Tibial nerve (tissue), 4 donors: ENCODE measurements at places on chromosomes 3 and 15.
A peak's percentile ranks its signal among the peaks of the same experiment; 100 is the strongest.

DNA sequence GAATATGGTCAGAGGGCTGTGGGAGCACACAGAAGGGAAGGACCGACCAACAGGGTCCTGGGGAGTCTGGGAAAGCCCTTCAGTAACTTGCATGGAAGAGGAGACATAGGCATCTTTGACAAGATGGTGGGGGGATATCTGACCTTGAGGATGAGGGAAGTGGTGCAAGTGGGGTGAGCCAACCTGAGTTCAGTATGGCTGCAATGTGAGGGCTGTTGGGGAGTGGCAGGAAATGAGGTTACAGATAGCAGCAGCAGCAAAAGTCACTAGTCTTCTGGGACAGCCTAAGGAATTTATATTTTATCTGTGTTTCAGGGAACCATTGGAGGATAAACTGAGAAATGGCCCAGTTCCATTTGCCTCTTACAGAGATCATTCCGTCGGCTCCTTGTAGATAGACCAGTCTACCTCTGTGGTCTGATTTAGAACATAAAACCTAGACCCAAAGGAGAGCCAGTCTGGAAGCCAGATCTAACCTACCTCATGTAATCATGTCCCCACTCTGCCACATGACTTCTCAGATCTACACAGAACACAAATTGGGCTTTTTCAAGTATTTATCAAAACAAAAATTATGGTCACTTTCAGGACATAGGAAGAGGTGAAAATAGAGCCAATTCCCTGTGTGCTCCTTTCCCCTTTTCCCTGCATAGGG, 75.6 kb downstream of the ST6GAL1 start:
- DNase-seq, result no peak

DNA sequence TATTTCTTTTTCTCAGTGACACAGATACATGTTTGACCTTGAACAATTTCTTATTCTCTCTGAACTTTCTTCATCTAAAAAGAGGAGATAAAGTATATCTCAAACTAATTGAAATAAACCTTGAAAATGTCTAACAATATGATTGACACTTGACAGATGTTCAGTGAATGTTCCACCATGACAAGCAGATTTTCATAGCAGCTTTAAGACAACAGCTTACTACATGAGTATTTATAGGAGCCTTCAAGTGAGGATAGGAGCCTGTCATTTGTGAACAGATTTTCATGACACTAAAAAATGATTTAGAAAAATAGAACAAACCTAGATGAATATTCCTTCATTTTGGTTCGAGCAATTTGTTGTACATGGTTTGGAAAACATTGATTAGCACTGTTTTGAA, 13.3 kb downstream of the SYN2 start:
- no peak for DNase-seq

DNA sequence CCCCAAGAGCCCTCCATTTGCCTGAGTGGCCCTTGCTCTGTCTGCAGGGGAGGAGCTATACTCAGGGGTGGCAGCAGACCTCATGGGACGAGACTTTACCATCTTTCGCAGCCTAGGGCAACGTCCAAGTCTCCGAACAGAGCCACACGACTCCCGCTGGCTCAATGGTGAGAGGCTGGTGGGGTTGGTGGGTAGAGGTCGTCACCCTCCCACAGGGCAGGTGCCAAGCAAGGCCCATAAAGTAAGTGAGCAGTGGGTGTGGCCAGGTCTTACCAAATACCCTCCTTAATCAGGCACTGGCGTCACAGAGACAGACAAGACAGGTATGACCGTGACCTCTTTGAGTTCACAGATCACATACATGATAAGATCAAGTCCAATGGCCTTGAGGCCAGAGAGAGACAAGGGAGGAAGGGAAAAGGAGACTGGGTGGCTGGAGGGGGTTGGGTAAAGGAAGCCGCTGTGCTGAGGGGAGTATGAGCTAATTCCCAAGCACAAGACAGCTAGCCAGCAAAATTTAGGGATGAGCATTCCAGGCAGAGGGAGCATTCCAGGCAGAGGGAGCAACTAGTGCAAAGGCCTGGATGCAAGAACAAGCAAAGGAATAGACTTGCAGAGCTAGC, 2.5 kb downstream of the SEMA3B start:
- no peak for DNase-seq

DNA sequence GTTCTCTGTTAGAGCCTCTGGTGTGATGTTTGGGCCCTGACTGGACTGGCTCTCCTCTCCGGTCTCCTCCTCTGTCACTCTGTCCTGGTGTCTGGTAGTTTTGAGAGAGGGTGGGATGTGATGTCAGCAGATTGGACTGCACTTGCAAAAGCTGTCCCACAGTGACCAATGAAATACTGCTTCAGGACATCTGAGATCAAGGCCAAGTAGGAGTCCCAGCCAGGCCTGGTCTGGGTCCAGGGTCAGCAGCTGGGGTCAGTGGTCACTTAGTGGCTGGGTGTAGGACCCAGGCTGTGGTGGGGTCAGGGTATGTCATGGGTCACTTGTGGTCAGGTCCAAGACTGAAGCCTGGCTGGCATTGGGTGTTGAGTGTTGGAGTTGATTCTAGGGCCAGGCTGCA, 20.9 kb downstream of the ALDH1L1 start:
- no peak for DNase-seq

DNA sequence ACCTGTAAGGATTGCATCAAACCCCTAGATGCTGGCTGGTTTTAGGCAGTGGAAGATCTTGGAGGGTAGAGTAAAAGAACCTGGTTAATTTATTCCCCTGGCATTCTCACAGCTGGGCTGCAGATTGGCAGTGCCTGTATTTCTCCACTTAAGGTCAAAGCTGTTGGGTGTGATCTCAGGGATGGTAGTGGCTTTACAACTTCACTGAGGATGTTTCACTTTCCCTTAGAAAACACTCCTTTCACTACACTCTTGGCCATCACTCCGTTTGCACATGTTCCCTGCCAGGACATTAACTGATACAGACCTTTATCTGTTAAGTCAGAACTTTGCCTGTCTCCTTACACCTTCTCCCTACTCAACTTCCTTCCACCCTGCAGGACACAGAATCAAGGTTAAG, 779.1 kb upstream of the SEMA6D start:
- no peak for DNase-seq

- DNase-seq, result no peak
These were observed 34.6 kb downstream of the FAM174B start for GRCh38 chr15:92620991-92621390.

GRCh38 chr3:130700541-130700940, 46.1 kb downstream of the PIK3R4 start:
- peak; percentile 6 for DNase-seq

DNA sequence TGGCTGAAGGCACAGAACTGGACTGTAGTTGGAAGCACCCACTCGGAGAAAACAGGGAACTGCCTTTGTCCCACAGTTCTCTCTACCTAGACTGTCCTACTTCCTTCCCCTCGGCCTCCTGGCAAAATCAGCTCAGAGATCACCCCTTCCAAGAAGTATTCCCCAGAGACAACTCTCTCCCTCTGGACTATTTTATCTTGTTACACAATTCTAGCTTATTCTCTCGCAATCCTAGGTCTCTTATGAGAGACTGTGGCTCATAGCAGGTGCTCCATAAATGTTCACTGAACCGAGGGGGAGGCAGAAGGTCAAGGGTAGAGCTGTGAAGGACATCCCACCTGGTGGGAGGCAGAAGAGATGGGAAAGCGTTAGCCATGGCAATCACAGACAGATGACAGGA, 10.6 kb downstream of the HEG1 start:
- no peak for DNase-seq

- no peak for DNase-seq
These were observed 26.4 kb upstream of the MYZAP start for GRCh38 chr15:57565311-57565710.

- no peak for DNase-seq
These were observed 55.4 kb downstream of the NUP210 start for GRCh38 chr3:13364602-13365271.

DNA sequence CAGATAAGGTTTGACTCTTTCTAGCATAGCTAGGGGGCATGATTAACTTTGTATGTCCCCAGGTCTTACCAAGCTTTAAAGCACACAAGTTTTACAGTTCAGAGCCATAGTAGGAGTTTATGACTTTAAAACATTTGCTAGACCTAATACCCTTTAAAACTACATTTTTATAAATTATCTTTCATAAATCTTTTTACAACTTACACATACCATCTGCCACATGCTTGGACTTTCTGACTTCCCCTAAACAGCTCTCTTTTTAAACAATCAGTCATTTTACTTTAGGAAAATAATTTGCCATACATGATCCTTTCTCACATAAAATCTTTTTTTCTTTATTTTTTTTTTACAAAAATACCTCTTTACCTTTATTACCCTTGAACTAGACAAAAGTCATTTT, 735.3 kb upstream of the CADM2 start:
- no peak for DNase-seq

- DNase-seq, result no peak
These were observed 9.2 kb downstream of the SNAP23 start for GRCh38 chr15:42504631-42505030.

DNA sequence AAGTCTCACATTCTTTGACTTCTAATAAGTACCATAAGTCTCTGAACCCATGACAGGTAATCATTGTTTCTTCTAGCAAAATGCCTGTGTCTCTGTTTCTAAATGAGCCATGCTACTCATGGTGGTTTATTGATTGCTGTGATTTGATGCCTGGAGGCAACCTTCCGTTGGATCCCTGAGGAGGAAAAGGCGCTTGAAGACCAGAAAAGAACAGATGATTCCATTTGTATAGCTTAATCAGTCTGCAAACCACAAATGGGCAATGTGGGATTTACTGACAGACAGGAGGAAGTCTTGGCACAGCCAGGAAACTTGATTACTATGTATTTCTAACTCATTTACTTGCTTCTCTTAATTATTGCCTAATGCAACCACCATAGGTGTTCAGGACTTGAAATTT, 103.1 kb upstream of the MRPL3 start:
- no peak for DNase-seq

DNA sequence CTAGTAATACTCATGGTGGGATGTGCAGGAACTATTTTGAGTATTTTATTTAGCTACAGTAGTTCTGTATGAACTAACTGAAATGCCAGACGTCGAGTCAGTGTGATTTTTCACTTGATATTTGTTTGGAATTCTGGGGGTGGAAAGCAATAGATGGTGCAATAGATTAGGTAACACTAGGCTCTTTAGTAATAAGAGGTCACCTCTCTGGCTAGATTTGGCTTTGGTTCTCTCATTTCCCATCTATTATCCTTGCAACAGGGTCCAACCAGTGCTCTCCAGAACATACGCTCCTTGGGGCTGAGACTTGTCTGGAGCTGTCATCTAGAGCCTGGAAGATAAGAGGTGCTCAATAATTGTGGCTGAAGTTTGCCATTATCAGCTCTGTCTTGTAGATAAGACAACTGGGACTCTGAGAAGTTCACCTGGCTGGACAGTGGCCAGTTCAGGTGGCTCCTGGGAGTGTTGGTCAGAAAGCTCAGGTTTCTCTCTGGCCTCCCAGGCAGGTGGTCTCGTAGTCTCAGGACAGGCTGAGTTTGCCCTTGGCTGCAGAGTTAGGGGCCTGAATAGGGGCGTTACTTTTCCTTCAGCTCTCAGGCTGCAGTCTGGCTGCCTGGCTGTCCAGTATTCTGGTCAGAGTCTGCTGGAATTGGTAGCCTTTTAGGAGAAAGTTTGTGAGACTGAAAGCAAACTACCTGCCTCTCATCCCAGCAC, 277.5 kb upstream of the RGMA start:
- no peak for DNase-seq

- no peak for DNase-seq
These were observed 70.1 kb downstream of the AAGAB start for GRCh38 chr15:67184208-67184925.

- DNase-seq, result peak; percentile 0
These were observed 11.8 kb downstream of the PLCD1 start for GRCh38 chr3:38017445-38018295.

DNA sequence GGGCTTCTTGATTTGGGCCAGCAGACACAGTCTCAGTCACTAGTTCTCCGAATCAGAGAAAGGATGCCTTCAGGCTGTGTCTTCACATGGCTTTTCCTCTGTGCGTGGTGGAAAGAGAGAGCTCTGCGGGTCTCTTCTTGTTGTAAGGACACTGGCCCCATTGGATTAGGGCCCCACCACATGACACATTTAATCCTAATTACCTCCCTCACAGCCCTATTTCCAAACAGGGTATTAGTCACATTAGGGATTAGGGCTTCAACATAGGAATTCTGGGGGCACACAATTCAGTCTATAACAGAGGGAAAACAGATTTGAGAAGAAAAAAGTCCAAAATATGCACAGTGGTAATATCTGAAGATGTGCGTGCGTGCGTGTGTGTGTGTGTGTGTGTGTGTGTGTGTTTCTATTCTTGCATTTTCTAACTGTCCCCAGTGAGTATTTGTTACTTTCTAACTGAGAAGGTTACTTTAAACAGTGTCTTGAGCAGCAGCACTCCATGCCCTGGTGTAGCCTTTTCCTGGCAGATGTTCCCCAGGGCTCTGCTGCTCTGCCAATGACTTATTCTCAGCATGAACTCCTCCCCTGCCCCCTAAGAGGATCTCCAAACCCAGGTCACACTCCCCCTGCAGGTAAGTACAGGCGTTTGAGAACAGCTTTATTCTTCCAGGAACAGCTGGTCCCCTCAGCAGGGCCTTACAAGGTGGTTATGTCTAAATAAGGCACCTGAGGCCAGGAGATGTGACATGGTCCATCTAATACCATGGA, 72.9 kb downstream of the RPL39L start:
- DNase-seq, result no peak

GRCh38 chr3:107201146-107201545, 176.1 kb upstream of the CCDC54 start:
- DNase-seq, result no peak

- DNase-seq, result no peak
These were observed 39.8 kb downstream of the TUSC7 start for GRCh38 chr3:116749388-116749787.

- no peak for DNase-seq
These were observed 171.1 kb downstream of the ZNF621 start for GRCh38 chr3:40695848-40696247.

DNA sequence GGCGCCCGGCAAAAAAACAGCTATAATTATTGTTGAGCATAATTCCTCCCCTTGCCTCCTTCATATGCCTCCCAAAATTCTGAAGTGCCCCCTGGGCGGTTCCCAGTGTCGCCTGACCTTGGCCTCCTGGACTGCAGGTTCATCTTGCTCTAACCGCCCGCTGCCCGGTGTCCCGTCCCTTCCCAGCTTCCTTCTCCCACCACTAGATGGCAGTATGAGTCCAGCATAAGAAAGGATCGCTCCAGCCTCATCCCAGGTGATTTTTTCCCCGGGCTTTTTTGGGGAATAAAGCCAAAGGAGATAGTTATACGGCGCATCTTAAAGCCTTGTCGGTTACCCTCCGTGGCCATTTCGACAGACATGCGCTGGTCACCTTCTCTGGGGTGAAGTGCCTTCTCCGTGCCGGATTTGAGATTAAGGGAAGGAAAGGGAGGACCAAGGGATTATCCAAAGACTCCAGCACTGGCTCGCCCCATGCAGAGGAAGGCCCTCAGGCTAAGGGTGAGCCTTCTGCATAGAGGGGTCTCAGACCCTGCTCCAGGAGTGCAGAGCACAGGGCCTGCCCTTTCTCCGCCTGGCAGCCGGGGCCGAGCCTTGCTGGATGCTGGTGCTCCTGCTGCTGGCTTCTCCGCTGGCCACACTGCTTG, 45.8 kb upstream of the TRA2B start:
- peak; percentile 94 for DNase-seq

GRCh38 chr15:50107591-50108408, 11.2 kb downstream of the ATP8B4 start:
- no peak for DNase-seq
